ENCODE measurements at places on chromosomes 6 and 20.

DNA sequence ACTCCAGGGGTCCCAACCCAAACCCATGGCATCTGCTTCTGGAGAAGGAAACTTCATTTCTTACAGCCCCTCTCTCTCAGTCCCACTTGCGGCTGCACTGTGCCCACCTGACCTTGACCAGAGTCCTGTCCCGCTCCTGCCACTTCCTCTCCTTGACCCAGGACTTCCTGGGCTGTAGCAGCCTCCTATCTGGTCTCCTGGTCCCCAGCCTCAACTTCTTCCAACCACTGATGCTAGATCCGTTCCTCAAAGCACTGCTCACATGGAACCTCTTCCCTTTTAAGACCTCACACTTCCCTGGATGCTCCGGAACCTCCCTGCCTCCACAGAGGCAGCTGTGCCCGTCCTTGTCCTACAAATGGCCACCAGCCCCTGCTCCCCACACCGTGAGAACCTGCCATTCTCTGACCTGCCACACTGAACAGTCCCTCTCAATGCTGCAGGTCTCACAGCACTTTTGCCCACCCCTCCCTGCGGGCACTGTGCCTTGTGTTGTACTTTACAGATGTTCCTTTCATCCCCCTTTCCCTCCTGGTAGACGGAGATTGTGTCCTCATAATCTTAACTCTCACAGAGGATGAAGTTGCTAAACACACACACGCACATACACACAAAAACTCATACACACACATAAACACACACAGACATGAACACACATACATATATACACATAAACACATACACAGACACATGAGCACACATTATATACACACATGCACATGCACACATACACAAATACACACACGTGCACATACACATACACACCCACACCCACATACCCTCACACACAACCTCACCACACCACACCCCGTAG lies 59.6 kb upstream of the NXT1 start:
- DNase-seq, result no peak

DNA sequence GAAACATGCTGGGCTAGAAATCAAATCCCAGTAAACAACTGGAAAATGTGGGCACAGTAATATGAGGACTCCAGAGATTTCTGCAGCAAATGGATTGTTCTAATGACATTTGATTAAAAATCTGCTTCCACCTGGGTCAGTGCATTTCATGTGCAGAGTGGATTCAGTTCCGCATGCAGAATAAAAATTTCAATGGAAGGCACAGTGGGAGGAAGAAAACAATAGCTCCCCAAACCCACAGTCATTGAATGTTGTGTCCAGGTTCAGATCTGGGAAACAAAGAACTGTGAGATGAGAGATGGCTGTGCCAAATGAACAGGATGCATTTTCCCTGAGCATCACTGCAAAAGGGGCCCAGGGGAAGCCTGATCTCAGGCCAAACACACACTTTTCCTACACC lies 403.1 kb downstream of the BTBD9 start:
- no peak for DNase-seq

DNA sequence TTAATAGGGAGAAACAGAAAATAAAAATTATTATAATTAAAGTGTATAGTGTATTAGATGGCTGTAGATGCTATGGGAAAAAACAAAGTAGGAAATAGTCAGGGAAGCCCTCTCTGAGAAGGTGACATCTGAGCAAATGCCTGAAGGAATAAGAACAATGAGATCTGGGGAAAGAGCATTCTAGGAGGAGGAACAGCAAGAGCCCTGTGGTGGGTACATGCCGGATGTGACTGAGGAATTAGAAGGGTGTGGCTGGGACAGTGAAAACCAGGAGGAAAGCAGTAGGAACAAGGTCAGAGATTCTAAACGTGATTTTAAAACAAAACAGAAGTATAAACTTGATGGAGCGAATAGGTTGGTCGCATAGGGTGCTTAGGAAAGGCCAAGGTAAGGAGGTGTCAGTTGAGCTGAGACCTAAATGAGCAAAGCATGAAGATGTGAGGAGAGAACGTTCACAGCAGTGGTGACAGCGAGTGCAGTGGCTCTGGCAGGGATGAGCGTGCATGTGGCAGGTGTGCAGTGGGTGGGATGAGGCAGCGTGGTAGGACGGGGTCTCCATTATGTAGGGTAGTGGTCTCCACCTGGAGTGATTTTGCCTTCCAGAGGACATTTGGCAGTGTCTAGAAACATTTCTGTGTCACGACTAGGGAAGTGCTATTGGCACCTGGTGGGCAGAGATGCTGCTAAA lies 97.1 kb upstream of the MRPS10 start:
- DNase-seq, result no peak

GRCh38 chr6:19004176-19004575 lies 617.0 kb downstream of the RNF144B start:
- DNase-seq, result no peak

GRCh38 chr6:109322825-109323224 lies 59.4 kb downstream of the CD164 start:
- peak; percentile 66 for DNase-seq

DNA sequence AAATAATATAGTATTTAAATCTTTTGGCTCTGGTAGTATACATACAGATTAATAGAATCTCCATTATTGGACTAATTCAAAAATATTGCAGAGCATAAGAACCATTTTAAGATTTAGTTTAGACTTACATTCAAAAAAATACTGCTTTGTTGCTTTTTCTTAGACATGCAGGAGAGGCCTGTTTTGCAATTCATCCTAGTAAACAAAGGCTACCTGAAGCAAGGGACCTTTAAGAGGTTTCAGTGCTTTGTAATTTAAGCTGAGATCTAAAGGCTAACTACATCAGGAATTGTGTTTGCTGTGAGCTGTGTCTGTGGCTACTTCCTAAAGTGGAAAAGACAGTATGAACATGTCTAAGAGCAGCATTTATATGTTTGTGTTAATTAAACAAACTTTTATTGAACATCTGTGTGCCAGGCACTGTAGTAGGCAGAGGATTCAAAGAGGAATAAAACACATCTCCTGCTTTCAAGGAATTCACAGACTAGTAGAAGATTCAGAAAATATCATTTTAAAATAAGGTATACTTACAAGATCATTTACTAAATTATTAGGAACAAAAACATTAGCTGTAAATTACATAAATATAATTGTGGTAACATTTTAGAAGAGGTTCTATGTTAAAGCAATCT lies 29.1 kb upstream of the CALHM6 start:
- DNase-seq, result no peak

- no peak for DNase-seq
These were observed 141.5 kb downstream of the LY86 start for GRCh38 chr6:6729971-6730370.

- DNase-seq, result no peak
These were observed 327.4 kb upstream of the MAN1A1 start for GRCh38 chr6:119676961-119677360.

GRCh38 chr6:158174024-158174423 lies 5.9 kb downstream of the GTF2H5 start:
- no peak for DNase-seq

DNA sequence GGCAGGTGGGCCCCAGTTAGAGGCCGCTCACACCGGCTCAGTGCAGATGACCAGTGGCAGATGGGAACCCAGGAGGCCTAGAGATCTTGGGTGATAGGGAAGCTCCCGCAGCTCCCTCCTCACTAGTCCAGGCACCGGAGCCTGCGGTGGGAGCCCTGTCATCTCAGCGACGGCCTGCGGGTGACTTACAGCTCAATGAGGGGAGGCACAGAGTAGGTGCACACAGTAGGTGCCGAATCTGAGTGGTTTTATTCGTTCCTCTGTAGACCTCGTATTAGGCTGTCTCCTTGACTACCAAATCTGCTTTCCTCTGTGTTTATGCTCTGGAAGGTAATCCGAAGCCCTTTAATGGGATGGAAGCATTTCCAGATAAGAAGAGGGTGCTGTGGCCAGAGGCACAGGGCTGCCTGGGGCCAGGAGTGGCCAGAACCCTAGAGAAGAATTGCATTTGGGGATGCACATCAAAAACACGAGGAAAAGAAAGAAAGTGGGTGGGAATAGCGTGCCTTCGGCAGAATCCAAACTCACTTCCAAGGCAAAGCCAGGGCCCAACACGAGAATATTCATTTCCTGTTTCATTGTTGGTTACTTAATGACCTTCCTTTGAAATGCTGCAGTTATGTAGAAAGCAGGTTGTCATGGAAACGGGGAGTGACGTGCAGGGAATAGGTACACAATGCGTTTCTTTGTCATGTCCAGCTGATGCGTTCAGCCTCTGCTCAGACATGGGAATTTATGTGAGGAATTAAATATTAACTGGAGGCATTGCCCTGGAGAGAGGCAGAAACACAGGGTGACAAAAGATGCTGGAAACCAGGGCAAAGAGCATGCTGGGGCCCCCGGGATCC lies 24.7 kb downstream of the MYT1 start:
- no peak for DNase-seq

DNA sequence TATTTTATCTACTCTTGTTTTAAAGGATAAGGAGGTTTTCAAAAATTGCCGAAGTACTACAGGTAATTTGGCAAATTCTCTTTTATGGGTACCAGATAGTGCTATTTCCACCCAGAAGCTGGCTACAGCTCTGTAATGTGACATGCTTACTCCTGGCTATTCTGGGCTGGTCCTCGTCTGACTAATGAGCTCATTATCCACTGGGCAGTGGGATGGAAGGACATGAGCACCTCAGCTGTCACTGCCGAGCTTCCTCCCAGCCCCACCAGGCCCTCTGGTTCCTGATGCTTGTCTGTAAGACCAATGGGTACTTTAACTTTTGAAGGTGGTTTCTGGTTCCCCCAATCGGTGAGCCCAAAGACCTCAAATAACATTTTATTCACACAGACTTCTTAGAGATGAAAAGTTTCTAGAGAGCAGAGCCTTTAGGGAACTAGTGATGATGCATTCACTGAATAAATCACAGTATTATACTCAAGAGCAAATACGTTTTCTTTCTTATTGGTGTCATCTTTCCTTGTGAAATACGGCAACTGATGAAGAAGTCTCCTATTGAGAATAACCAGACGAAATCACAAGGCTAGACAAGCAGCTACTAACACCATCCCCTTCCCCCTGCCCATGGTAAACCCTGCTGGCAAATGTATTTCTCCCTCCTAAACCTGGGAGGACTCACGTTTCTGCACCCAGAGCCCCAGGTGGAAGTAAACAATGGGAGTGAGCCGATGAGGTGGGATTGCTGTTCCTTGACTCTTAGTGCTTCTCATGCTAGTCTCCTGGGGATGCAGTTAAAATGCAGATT lies 80.8 kb downstream of the SLC22A3 start:
- DNase-seq, result no peak

DNA sequence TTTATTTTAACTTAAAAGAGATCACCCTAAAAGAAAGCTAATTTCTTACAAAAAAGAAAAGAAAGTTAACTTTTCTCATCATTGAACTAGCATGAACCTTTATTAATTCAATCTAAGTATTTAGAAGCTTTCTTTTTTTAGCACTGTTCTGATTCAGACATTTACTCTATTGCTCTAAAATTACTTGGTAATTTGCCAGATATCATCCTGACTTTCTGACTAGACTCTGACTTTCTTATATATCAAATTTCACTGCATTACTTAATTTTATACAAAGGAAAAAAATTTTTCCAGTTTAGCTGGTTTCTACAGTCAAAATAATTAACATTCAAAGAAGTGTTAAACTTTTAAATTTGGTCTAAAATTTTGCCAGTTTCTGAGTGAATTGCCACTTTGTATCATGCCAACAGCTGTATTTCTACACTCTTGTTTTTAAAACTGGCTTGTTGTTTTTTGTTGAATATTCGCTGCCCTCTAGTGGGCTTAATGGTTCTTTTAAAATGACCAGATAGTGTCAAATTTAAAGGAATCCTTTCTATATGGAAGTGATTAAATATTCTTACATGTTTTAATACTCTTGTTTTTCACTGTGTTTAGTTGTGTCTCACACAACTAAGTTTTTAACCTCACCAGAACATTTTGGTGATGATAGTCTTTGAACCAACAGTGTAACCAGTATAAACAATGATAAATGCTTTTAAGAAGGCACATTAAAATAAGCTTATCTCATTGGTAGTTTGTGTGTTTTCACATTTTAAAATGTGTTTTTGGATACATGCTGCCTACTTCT lies 102.0 kb downstream of the POPDC3 start:
- DNase-seq, result no peak

GRCh38 chr6:129696028-129696418 lies 14.0 kb downstream of the ARHGAP18 start:
- no peak for DNase-seq

DNA sequence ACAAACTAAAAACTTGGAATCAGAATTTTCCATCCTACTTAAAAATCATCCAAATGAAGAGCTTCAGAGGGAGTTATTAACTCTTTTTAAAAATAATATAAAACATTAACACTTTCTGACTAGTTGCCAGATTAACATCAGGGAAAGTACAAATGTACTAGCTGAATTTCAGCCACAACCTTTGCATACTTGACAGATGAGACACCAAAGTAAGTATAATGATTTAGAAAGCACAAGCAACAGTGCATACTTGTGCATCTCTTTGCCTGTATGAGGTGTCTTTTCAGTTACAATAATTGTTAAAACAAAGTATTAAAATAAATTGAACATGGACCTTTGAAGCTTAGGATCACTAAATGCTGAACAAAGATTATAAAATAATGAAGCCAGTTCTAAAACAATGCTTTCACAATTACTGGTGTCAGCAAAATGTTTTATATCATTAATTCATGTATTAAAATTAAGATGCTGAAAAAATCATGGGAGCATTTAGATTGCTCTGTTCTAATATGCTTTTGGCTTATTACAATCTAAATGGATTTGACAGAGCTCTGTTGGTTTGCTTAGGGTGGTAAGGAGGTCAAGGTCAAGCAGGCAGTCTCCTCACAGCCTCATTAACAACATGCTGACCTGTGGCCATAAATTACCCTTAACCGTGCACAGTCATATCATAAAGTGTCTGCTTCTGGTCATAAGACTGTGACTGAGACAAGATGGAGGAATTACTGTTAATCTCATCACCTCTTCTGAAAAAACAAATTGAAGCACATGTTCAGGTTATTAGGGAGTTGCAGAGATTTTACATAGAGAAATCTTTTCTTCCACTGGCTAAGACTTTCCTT lies 15.1 kb downstream of the RNF217 start:
- no peak for DNase-seq

- DNase-seq, result no peak
These were observed 93.5 kb upstream of the SASH1 start for GRCh38 chr6:148249160-148249559.

GRCh38 chr6:29519291-29520010 lies 31.7 kb upstream of the MAS1L start:
- DNase-seq, result no peak

DNA sequence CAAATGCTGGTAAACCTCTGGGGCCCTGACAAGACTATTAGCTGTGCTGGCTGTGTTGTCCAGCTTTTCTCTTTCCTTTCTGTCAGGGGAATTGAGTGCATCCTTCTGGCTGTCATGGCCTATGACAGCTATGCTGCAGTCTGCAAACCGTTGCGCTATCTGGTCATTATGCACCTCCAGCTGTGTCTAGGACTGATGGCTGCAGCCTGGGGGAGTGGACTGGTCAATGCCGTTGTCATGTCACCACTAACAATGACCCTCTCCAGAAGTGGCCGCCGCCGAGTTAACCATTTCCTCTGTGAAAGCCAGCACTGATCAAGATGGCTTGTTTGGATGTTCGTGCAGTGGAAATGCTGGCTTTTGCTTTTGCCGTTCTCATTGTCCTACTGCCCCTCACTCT lies 20.3 kb downstream of the OR2B6 start:
- DNase-seq, result no peak

- DNase-seq, result no peak
These were observed 273.0 kb downstream of the CDH4 start for GRCh38 chr20:61524951-61525666.

All from tibial artery (tissue), 4 donors.